ENCODE measurements at places on chromosomes 2 and 18. TPM values are rescaled to one million over a fixed set of nuclear protein-coding genes. Genes with fewer than 3 reads are reported as not detected.

Gene NR4A2
- 11.0 TPM for total RNA-seq

Gene PIEZO2
- 21.8 TPM for total RNA-seq

Gene PLGLB1
- 6.4 TPM for total RNA-seq

Gene ERICH2
- total RNA-seq = not detected

Gene L3MBTL4
- total RNA-seq = 4.6 TPM

Gene FHOD3
- total RNA-seq = 3.8 TPM

Gene ACKR3
- total RNA-seq = 44.6 TPM

Gene MAP2
- 37.5 TPM for total RNA-seq

Measured in type B pancreatic cell (in vitro differentiated cells).